ENCODE measurements at places on chromosomes 2 and 18.

- no peak for DNase-seq
Observed at GRCh38 chr2:63903003-63903402, 61.3 kb downstream of the UGP2 start.

- DNase-seq = peak; percentile 50
Observed at GRCh38 chr2:172285010-172285621, 142.3 kb upstream of the ITGA6 start.

- no peak for DNase-seq
Observed at GRCh38 chr2:3986063-3986462, 282.7 kb downstream of the DCDC2C start.

DNA sequence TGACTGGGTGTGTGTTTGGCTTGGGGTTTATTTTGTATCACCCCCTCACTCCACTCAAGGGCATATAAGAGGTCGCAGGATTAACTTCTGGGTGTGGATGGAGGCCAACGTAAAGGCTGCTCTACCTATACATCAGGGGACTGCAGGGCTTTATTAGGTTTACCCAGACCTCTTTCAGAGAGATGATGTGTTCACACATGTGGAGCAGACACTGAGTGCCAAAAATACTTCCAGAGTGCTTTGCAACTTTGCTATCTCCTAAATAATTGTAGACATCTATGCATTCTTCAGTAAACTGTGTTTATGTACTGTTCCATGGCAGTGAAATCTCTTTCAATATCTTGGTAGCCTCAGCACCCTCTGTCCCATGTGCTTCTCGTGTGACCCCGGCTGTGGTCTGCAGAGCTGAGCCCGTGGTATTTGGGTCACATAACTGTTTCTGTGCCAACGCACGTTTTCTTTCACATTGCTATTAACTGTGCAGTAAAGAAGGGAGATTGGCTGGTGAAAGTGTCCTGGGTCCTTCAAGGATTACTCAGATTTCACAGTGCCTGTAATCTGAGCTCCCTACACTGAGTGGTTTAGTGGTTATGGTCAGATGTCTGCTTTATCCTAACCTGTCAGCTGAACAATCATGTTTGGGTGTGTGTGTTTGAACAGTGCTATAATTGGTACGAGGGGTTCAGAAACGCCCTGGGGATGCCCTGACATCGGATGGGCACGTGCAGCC is 208.1 kb downstream of the VAPA start:
- peak; percentile 48 for DNase-seq

DNA sequence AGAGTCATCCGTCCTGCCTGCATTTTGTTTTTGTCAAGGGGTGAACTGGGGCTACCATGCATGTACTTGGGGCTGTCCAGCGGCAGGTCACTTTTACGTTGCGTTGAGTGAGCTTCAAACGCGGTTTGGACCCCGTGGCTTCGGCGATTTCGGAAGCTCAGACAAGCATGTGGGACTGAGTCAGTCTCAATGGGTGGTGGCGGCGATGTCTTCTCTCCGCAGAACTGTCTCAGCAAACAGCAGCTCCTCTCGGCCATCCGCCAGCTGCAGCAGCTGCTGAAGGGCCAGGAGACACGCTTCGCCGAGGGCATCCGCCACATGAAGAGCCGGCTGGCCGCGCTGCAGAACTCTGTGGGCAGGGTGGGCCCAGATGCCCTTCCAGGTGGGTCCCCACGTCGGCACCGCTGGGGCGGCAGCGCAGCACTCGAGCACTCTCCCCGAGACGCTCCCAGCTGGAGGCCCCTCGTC is 21.3 kb downstream of the FBLN7 start:
- no peak for DNase-seq

GRCh38 chr18:35717182-35717581 is 135.6 kb downstream of the GALNT1 start:
- no peak for DNase-seq

GRCh38 chr2:39786761-39787522 is 7.9 kb upstream of the THUMPD2 start:
- DNase-seq = no peak

GRCh38 chr2:203105996-203106395 is 91.3 kb downstream of the NBEAL1 start:
- DNase-seq = no peak

DNA sequence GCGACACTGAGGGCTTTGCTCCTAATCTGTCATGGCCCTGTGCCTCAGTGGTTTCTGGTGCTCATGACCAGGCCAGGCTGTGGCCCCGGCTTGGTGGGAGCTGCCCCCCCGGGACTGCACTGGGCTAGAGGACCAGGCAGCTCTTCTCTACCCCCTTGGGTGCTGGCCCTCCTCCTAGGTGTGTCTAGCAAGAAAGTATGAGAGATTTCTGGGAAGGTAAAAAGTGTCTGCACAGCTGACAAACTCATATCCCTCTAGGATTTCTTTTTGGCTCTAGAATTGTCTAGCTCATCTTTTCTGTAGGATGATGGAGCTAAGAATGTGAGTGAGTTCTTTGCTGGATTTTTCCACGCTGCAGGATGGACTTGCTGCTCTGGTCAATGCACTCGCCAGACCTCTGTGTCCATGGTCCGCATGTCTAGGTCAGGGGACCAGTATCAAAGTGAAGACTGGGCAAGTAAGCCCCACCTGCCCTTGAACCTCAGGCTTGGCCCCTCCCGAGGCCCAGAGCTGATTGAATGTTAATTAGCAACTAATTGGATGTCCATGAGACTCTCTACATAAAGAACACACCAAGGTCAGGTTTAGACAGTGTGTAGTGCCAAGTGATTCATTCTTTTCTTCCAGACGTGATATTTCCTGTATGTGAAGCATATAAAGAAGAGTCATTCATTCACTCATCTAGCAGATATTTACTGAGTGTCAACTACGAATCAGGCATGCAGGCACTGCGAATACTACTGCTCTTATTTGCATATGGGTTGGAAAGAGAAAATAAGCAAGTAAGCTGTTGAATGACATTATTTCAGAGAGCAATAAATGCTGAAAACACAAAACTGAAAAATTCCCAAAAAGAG is 15.6 kb upstream of the PSD4 start:
- DNase-seq = no peak

DNA sequence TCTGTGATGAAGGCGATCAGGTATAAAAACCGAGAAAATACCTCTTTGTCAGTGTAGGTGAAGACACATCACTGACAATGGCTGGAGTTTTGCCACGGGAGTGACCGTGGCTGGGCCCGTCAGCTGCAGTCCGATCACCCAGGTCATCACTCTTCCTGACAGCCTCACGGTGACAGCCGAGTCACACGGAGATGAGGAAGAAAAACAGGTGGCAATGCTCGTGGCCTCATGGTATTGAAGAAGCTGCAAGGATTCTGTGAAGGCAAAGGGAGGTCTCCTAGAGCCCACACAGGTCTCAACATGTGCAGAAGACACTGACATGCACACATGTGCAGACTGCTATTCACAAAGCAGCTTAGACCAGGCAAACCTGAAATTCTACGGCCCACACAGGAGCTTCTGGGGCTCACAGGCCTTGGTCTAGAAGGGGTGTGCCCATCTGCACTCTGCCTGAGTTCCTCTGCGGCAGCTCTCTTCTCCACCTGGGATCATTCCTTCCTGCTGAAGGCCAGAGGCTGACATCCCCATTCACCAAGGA is 7.4 kb downstream of the COPS9 start:
- no peak for DNase-seq

- peak; percentile 5 for DNase-seq
Observed at GRCh38 chr2:199988151-199988550, 32.8 kb downstream of the MAIP1 start.

DNA sequence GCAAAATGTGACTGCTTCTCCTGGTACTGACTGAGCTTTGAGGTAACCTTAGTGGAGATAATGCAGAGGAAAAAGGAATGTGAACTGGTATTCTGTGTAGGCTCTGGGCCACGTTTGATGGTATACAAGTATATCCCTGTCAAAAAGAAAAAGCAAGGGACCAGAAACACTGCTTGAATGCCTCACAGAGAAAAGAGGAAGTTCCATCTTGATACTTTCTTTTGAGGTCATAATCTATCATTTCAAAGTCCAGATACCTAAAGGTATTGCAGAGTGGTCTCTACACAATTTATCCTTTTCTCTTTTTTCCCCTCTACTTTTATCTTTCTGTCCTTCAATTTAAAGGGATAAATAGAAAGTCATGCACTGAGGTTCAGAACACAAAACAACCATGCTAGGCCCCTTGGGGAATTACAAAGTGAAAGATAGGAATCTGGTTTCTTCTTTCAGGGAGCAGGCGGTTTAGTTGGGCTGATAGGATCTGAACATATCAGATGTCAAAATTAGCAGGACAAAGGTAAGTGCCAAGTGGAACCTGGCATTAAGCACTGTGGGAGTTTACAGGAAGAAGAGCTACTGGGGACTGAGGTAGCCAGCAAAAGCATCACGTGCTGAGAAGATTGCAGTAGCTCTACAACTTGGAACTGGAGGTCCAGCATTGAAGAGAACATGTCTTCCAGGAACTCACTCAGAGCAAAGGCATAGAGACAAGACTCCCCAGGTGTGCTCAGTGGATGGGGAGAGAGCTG is 121.2 kb downstream of the LYPD6 start:
- DNase-seq = peak; percentile 36

GRCh38 chr2:68282811-68283418 is 30.6 kb upstream of the PPP3R1 start:
- DNase-seq = peak; percentile 11

GRCh38 chr2:54417577-54417976 is 38.5 kb upstream of the SPTBN1 start:
- no peak for DNase-seq

DNA sequence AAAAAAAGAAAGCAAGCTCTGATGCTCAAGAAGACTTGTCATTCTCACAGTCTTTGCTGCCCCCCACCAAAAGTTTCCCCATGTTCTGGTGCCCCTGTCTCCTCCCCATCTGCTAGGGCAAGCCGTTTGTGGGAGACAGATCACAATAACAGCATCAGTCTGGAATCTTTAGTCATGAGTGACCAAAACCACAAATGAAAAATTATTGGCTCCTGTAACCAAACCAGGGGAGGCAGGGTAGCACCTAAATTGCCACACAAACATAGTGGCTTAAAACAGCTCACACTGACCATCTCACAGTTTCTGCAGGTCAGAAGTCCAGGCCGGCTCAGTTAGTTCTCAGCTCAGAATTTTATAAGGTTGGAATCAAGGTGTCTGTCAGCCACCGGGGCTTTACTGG is 9.1 kb upstream of the B3GNT7 start:
- no peak for DNase-seq

- DNase-seq = no peak
Observed at GRCh38 chr2:124081154-124081716, 56.1 kb downstream of the CNTNAP5 start.

DNA sequence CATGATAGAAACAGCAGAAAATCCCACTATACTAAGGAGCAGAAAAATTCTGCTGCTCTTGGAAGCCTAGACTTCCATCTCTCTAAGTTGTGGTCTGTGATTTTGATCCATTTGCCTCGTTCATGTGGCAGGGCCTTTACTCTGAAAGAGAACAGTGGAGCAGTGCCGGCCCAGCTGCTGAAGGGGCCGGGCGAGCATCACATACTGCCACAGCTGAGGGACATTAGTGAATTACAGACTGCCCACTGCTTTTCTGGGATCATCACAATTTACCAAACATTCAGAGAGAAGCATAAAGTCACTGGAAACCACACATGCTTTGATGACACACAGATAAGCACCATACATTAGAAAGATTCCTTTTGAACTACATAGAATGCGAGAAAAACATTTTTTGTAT is 217.0 kb upstream of the BOD1L2 start:
- no peak for DNase-seq

- DNase-seq = no peak
Observed at GRCh38 chr2:177355874-177356273, 36.7 kb upstream of the AGPS start.

DNA sequence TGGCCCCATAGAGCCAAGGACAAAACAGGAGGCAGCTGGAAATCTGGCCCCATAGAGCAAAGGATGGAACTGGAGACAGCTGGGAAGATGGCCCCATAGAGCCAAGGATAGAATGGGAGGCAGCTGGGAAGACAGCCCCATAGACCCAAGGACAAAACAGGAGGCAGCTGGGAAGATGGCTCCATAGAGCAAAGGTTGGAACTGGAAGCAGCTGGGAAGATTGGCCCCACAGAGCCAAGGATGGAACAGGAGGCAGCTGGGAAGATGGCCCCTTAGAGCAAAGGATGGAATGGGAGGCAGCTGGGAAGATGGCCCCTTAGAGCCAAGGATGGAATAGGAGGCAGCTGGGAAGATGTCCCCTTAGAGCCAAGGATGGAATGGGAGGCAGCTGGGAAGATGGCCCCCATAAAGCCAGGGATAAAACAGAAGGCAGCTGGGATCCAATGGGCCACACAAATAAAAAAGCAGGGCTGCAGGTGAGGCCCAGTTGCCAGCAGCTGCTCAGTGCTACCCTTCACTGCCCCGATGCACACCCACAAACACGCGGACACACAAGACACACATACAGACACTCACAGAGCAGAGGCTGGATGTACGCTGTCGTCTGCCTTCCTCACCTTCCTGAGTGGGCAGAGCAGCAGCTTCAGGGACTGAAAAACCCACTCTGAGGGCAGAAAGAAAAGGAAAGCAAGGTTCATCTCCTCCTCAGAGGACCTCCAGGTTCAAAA is 505.4 kb upstream of the MYT1L start:
- no peak for DNase-seq

GRCh38 chr2:9493478-9493877 is 19.1 kb downstream of the IAH1 start:
- no peak for DNase-seq

GRCh38 chr2:225454412-225454811 is 54.9 kb downstream of the NYAP2 start:
- DNase-seq = no peak

- DNase-seq = no peak
Observed at GRCh38 chr2:212249451-212249850, 289.2 kb downstream of the ERBB4 start.

DNA sequence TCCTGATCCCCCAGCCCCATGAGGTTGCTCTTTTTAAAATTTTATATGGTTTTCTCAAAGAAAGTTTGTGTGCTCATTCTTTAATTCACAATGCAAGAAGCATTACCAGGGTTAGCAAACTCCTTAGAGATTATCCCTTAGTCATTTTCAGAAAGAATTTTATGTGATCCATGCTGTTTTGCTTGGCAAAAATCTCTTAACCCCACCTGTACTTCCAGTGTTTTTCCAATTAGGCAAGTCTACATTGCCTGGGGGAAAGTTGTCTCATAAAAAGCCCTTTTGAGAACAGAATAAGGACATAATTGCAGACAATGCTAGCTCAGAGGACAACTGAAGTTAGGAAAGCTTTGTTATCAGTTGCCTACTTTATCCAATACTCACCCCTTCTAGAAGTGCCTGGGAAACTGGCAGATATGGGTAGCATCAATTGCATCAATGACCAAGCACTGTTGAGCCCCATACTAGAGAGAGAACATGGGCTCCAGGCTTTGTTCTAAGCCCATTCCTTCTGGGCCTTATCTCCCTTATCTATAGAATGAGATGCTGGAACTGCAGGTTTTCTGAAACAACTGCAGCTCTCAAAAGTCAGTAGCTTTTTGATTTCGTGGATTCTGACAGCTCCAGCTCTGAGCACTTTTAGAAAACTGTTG is 265.9 kb upstream of the SPHKAP start:
- DNase-seq = no peak

- DNase-seq = no peak
Observed at GRCh38 chr2:43024515-43025011, 201.8 kb downstream of the ZFP36L2 start.

Measured in DMS 273 treated with DMSO at 0.1 percent for 48 hours (cell line).